ENCODE measurements at places on chromosomes 2 and 18. TPM values are rescaled to one million over a fixed set of nuclear protein-coding genes. Genes with fewer than 3 reads are reported as not detected.

DNA sequence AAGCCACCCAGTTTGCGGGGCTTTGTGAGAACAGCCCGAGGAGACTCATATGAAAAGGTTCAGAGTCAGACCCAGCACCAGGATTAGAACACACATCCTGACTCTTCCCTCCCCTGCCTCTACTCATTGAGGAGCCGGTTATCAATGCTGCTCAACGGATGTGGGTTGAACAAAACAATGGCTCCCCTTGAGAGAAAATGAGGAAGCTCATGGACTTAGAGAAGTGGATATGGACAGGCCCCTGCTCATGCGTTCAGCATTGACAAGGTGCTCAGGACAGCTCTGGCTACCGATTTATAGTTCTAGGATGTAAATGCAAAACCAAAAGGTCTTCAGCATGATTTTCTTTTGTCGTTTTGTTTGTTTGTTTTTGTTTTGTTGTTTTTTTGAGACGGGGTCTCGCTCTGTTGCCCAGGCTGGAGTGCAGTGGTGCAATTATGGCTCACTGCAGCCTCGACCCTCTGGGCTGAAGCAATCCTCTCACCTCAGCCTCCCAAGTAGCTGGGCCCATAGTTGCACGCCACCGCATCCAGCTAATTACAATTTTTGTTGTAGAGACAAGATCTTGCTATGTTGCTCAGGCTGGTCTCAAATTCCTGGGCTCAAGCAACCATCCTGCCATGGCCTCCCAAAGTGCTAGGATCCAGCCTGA is 32.0 kb upstream of the AGAP1 start:
- H3K4me3 ChIP-seq = no peak overlapping the region
- H3K4me1 ChIP-seq = no peaks in the 10 kb centered on the region
- no peaks in the 10 kb centered on the region for H3K36me3 ChIP-seq

The ANAPC1 gene
- total RNA-seq = 34.0 TPM

The RAB17 gene
- not detected for total RNA-seq

The ITGA6 gene
- total RNA-seq = 53.5 TPM

GRCh38 chr18:38602341-38602740 is 1036.7 kb upstream of the CELF4 start:
- H3K27ac ChIP-seq = no peak overlapping the region
- no peak for DNase-seq
- H3K4me1 ChIP-seq = no peaks in the 10 kb centered on the region
- H3K4me3 ChIP-seq = no peak overlapping the region

GRCh38 chr18:305003-305501 is 37.2 kb upstream of the THOC1 start:
- H3K36me3 ChIP-seq = no peaks in the 10 kb centered on the region
- H3K27ac ChIP-seq = no peak overlapping the region
- no peak overlapping the region for H3K4me3 ChIP-seq
- DNase-seq = no peak
- H3K27me3 ChIP-seq = peaks cover 8% of the 10 kb centered on the region

DNA sequence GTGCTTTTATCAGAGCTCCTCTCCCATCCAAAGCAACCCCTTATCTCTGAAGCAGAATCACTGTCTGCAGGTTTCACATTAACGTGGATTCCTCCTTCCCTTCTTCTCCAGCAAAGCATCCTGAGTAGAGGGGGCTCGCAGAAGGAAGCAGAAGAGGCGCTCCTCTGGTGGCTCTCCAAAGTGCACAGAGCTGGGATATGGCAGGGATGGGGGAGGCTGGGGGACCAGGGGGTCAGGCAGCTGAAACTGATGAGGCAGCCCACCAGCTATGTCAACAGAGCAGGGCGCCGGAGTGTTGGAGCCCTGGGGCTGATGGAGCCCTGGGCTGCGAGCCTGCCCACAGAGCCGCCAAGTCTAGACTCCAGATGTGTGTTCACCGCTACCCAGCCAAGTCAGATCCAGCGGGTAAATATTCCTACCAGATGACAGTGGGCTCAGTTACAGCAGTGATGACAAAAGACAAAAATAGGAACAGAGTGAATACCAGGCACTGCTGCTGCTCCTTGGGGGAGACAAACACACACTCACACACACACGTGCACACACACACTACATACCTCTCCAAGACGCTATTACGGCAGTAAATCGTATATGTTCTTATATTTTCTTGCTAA is 678.3 kb upstream of the ID2 start:
- H3K4me1 ChIP-seq = no peaks in the 10 kb centered on the region
- no peak overlapping the region for H3K4me3 ChIP-seq
- no peak for DNase-seq
- H3K27ac ChIP-seq = no peak overlapping the region
- H3K36me3 ChIP-seq = no peaks in the 10 kb centered on the region

DNA sequence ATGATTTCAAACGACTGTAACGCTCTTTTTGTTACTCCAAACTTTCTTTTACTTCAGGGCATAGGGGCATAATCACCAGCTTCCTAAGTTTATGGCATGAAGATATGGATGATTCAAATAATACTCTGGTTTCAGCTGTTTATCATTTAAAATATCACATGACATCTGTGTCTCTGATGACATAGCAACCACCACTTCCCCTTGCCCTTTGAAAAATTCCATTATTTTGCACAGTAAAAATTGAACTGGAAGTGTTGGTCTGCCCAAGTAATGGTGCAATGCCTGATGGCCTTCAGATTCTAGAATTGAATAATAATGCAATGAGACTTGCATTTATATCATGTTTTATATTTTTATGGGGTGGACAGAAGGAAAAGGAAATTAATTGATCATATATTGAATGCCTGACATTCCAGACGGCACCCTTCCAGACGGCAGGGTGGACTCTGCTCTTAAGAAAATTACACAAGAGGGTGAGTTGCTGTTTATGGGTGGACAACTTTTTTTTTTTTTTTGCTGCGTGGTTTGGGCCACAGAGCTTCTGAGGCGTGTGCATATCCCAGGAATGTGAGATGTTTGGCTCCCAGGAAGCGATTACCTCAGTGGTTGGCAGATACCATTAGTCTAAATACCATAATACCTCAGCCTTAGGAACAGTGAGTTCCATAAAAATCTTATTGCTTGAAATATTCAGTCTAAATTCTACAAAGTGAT is 101.7 kb upstream of the ZNF521 start:
- H3K4me1 ChIP-seq = no peaks in the 10 kb centered on the region
- H3K27me3 ChIP-seq = no peaks in the 10 kb centered on the region
- no peak for DNase-seq
- no peak overlapping the region for H3K27ac ChIP-seq

GRCh38 chr2:128732976-128733431 is 414.3 kb upstream of the HS6ST1 start:
- no peak overlapping the region for H3K4me3 ChIP-seq
- H3K27me3 ChIP-seq = peaks cover 3% of the 10 kb centered on the region
- peak; percentile 37 for DNase-seq
- no peak overlapping the region for H3K27ac ChIP-seq

DNA sequence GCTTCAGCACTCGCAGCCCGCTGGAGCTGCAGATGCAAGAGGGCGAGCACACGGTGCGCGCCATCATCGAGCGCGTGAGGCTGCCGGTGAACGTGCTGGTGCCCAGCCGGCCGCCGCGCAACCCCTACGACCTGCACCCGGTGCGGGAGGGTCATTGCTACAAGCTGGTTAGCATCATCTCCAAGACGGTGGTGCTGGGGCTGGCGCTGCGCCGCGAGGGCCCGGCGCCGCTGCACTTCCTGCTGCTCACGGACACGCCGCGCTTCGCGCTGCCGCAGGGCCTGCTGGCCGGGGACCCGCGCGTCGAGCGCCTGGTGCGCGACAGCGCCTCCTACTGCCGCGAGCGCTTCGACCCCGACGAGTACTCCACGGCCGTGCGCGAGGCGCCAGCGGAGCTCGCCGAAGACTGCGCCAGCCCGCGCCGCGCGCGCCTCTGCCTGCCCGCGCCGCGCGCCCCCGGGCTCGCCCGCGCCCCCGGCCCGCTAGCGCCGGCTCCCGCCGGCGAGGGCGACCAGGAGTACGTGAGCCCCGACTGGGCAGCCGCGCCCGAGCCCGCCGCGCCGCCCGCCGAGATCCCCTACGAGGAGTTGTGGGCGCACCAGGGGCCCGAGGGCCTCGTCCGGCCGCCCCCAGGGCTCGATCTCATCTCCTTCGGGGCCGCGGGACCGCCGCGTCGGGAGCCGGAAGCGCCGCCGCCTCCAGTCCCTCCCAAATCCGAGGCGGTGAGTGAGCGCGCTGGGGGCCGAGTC is 11.8 kb downstream of the GAREM2 start:
- H3K4me1 ChIP-seq = peaks cover 26% of the 10 kb centered on the region
- peak overlapping the region; percentile 60 for H3K4me3 ChIP-seq
- H3K27me3 ChIP-seq = no peaks in the 10 kb centered on the region
- H3K36me3 ChIP-seq = peaks cover under 1% of the 10 kb centered on the region
- no peak overlapping the region for H3K27ac ChIP-seq
- peak; percentile 93 for DNase-seq

The HJURP gene
- 0.22 TPM for total RNA-seq

GRCh38 chr18:45066886-45067285 is 386.2 kb downstream of the SETBP1 start:
- H3K27ac ChIP-seq = no peak overlapping the region
- no peak for DNase-seq
- H3K4me3 ChIP-seq = no peak overlapping the region
- H3K36me3 ChIP-seq = no peaks in the 10 kb centered on the region
- no peaks in the 10 kb centered on the region for H3K4me1 ChIP-seq
- no peaks in the 10 kb centered on the region for H3K27me3 ChIP-seq

GRCh38 chr2:156702541-156702940 is 266.4 kb downstream of the GPD2 start:
- no peak overlapping the region for H3K27ac ChIP-seq
- DNase-seq = no peak
- no peaks in the 10 kb centered on the region for H3K27me3 ChIP-seq
- H3K4me3 ChIP-seq = no peak overlapping the region

The ABCG5 gene
- not detected for total RNA-seq

The GATA6 gene
- 0.08 TPM for total RNA-seq

The SOX11 gene
- total RNA-seq = not detected

- no peaks in the 10 kb centered on the region for H3K4me1 ChIP-seq
- no peaks in the 10 kb centered on the region for H3K36me3 ChIP-seq
- H3K27ac ChIP-seq = no peak overlapping the region
These were observed 245.4 kb downstream of the INSIG2 start for GRCh38 chr2:118333664-118334063.

The SLC1A4 gene
- 2.4 TPM for total RNA-seq

DNA sequence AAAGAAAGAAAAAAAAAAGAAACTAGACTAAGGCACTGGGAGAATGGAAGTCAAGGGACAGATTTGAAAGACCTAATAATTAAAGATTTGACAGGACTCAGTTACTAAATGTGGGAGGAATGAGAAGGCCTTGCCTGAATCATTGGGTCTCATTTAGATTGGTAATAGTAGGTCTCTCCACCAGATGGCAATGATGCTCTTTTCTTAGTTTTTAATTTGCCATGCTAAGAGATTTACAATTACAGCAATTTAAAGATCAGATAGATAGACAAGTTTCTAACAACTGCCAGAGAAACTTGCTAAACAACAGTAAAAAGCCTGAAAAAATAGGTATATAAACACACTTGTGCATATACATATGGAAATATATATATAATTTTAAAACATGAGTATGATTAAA is 153.0 kb downstream of the TMEM247 start:
- H3K36me3 ChIP-seq = peaks cover 3% of the 10 kb centered on the region
- H3K27ac ChIP-seq = no peak overlapping the region
- no peak for DNase-seq
- peaks cover 3% of the 10 kb centered on the region for H3K4me1 ChIP-seq

GRCh38 chr2:173264151-173264550 is 90.5 kb upstream of the CDCA7 start:
- no peaks in the 10 kb centered on the region for H3K36me3 ChIP-seq
- H3K27me3 ChIP-seq = no peaks in the 10 kb centered on the region
- no peak overlapping the region for H3K27ac ChIP-seq
- peak overlapping the region; percentile 38 for H3K4me3 ChIP-seq
- peaks cover 12% of the 10 kb centered on the region for H3K4me1 ChIP-seq

DNA sequence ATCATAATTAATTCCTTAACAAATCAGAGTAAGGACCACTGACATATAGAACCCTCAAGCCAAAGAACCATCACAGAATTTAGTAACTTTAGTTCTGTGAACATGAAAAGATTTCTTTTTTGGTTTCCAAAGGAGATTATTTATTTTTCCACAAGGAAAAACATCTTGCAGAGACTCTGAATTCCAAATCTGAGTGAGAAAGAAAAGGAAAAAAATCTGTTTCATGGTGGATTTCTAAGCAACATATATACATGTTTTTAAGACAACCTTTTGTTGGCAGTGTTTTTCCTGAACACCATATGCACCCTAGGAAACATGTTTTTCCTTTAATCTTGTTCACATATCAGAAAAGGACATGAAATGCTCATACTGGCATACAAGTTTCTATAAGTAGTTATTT is 149.8 kb downstream of the AGPS start:
- H3K27me3 ChIP-seq = no peaks in the 10 kb centered on the region
- no peaks in the 10 kb centered on the region for H3K4me1 ChIP-seq
- H3K4me3 ChIP-seq = no peak overlapping the region
- no peak overlapping the region for H3K27ac ChIP-seq
- no peaks in the 10 kb centered on the region for H3K36me3 ChIP-seq

- peaks cover 2% of the 10 kb centered on the region for H3K27me3 ChIP-seq
- H3K4me1 ChIP-seq = no peaks in the 10 kb centered on the region
- H3K36me3 ChIP-seq = no peaks in the 10 kb centered on the region
These were observed 239.4 kb downstream of the KLHL29 start for GRCh38 chr2:23624378-23624777.

DNA sequence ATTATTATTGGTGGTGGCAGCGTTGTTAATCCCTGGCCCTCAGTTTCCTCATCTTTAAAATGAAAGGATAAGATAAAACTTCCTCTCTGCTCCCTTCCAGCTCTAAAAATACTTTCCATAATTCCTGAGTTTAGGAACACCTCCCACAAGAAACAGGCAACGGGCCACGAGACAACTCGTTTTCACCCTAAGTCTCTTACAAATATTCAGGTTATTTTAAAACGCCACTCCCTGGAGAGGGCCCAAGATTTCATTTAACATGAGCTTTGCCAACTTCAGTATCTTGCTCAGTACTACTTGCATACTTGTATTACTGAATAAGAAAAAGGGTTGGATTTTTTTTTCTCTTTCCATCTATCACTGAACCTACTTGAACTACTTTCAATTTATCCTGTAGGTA is 611.1 kb upstream of the FANCL start:
- H3K27ac ChIP-seq = no peak overlapping the region
- no peaks in the 10 kb centered on the region for H3K4me1 ChIP-seq
- no peaks in the 10 kb centered on the region for H3K27me3 ChIP-seq
- DNase-seq = no peak

- H3K4me3 ChIP-seq = no peak within 1 kb of the TSS
- H3K4me1 ChIP-seq = no peaks in the 10 kb centered on the region
- H3K36me3 ChIP-seq = no peaks in the 10 kb centered on the region
- no peak for DNase-seq
- peaks cover 9% of the 10 kb centered on the region for H3K27me3 ChIP-seq
- H3K27ac ChIP-seq = no peak within 1 kb of the TSS
These were observed at the start of gene SRD5A2 for GRCh38 chr2:31580321-31581117. Gene SRD5A2, minus strand, starts transcription at chr2:31580938. Its CDS starts 38 bp downstream, at chr2:31580900.

GRCh38 chr2:205772983-205773382 is 90.7 kb downstream of the NRP2 start:
- H3K36me3 ChIP-seq = no peaks in the 10 kb centered on the region
- H3K27ac ChIP-seq = no peak overlapping the region
- no peak overlapping the region for H3K4me3 ChIP-seq
- no peaks in the 10 kb centered on the region for H3K4me1 ChIP-seq
- peaks cover 7% of the 10 kb centered on the region for H3K27me3 ChIP-seq

The MAP3K19 gene
- total RNA-seq = not detected

All from CD4-positive, alpha-beta T cell (primary cell).